ENCODE measurements at places on chromosomes 5 and 9.

GRCh38 chr5:57508211-57508610, 25.6 kb upstream of the ACTBL2 start:
- no peak for DNase-seq

DNA sequence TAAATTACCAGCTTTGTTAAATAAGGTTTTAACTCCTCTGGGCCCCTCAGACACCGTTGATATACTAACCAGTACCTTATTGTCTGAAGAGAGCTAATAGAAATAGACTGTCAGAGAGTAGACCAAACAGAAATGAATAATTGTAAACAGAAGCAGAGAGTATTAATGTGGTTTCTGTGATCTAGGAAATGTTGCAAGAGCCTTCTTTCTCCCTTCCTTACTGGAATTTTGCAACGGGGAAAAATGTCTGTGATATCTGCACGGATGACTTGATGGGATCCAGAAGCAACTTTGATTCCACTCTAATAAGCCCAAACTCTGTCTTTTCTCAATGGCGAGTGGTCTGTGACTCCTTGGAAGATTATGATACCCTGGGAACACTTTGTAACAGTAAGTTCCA, 5.1 kb downstream of the TYRP1 start:
- no peak for DNase-seq

DNA sequence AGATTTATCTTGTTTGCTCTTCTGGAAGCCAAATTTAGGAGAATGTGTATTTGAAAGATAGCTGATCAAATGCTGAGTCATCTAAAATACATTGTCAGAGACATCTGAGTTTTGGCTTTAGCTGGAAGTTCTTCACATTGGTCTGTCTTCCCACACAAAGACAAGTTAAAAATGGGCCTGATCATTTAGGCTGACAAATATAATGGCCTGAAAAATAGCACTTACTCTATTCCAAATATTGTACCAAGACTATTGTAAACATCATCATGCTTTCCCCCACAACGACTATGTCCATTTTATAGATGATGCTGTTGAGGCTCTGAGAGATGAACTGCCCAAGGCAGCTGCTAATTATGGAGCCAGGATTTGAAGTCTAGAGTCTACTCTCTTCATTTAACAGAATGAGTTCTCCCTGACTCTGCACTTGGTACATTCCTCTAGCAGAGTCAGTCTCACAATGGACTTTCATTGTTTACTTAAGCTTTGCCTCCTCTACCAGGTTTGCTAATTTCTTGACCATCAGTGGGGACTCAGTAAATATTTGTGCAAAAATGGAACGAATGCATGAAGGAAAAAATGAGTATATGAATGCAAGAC, 619.4 kb upstream of the KLF4 start:
- no peak for DNase-seq

GRCh38 chr5:3878267-3878666, 282.6 kb downstream of the IRX1 start:
- DNase-seq: no peak

DNA sequence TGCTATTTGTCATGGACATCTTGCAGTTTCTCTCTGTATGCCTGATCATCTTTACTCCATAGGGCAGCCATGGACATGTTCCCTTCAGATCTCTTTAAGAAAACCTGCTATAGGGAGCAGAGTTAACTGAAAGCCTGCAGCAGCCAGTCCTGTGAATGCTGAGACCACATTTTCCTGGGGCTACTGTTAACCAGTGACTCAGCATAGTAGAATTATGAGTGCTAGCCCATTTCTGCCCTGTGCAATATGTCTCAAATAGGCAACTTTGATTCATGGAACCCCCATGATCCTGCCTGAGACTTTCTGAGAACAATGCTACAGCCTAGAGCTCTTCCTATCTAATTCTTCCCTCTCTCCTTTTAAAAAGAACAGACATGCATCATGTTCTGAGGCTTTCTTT, 624.2 kb downstream of the CHSY3 start:
- no peak for DNase-seq

- no peak for DNase-seq
Measured at GRCh38 chr5:130963798-130964197, 201.3 kb downstream of the HINT1 start.

Measured in C1 segment of cervical spinal cord (tissue), 14 donors.